ENCODE measurements at places on chromosomes 7 and 10.
A peak's percentile ranks its signal among the peaks of the same experiment; 100 is the strongest.

GRCh38 chr7:45469103-45469502, 105.1 kb upstream of the ADCY1 start:
- DNase-seq = peak; percentile 84

- no peak for DNase-seq
These were observed 823 bp downstream of the COPG2 start for GRCh38 chr7:130667593-130668257.

DNA sequence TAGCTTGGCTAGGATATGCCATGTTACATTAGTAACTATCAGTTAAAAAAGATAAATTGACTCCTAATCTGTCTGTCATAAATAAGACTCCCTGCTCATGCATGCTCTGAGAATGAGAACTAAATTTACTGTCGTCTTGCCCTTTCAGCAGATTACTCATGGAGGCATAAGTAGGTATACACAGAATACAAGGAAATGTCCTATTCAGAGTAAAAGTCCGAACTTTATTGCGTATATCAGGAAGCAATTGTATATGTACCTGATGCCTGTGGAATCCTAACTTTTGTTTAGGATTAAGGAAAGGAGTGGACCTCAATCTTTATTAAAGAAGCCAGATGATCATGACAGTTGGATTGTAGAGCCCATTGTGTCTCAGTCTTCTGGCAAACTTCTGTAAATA, 118.6 kb downstream of the THSD7A start:
- no peak for DNase-seq

DNA sequence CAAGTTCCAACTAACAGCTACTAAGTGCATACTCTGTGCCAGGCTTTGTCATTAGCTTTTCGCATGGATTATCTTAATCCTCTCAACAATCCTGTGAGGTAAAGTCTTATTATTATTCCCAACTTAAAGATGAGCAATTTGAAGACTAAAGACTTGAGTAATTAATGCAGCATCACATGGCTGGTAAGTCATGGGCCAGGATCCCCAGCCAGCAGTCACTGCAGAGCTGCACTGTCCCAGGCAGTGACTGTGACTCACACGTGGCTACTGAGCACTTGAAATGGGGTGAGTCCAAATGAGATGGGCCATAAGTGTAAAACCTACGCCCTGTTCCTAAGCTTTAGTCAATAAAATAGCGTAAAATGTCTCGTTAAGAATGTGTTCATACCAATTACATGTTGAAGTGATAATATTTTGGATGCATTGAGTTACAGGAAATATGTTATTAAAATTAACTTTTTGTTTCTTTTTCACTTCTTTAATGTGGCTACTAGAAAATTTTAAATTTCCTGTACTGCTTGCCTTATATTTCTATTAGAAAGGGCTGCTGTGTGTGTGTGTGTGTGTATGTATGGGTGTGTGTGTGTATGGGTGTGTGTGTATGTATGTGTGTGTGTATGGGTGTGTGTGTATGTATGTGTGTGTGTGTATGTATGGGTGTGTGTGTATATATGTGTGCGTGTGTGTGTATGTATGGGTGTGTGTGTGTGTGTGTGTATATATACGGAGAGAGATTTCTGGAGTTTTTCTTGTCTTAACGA, 756.3 kb downstream of the AUTS2 start:
- DNase-seq = no peak
